ENCODE measurements at places on chromosomes 4 and X.
A peak's percentile ranks its signal among the peaks of the same experiment; 100 is the strongest.

DNA sequence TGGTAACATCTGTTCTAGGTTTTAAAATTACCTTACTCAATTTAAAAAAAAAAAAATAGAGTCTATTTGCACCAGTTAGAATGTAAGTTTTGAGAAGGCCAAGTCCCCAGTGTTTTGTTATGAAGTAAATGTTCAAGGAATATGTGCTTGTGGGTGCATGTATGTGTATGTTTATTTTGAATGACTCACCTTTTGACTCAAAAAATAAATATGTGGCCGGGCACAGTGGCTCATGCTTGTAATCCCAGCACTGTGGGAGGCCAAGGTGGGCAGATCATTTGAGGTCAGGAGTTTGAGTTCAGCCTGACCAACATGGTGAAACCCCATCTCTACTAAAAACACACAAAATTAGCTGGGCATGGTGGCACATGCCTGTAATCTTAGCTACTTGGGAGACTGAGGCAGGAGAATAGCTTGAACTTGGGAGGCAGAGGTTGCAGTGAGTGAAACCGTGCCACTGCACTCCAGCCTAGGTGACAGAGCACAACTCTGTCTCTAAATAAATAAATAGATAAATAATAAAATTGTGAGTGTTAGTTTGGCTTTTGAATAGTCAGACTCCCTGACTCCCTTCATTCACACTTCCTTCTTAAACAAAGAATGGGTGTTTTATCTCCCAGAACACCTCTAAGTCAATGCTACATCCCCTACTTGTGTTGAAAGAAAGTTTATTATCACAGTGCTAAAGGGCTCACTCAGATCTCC lies 511.3 kb upstream of the PCDH7 start:
- DNase-seq: no peak

- DNase-seq: no peak
Measured at GRCh38 chr4:80454040-80454439, 118.5 kb downstream of the CFAP299 start.

DNA sequence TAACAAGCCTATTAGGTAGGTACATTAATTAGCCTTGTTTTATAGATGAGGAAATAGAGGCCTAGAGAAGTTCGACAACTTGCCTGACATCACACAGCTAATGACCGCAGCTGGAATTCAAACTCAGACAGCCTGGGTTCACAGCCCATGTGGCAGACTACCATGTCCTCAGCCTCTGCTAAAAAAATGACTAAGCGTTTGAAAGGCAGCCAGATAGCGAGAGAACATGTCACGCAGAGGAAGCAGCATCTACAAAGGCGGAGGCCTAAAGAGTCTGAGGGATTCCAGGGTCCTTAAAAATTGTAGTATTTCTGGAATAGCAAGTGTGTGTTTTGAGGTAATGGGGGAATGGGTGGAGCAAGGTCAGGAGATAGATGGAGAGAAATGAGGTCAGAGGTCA lies 33.2 kb upstream of the BMP15 start:
- no peak for DNase-seq

GRCh38 chr4:76377911-76378310 lies 43.0 kb downstream of the CCDC158 start:
- DNase-seq: peak; percentile 20

GRCh38 chrX:8657883-8658282 lies 74.1 kb downstream of the ANOS1 start:
- DNase-seq: no peak

DNA sequence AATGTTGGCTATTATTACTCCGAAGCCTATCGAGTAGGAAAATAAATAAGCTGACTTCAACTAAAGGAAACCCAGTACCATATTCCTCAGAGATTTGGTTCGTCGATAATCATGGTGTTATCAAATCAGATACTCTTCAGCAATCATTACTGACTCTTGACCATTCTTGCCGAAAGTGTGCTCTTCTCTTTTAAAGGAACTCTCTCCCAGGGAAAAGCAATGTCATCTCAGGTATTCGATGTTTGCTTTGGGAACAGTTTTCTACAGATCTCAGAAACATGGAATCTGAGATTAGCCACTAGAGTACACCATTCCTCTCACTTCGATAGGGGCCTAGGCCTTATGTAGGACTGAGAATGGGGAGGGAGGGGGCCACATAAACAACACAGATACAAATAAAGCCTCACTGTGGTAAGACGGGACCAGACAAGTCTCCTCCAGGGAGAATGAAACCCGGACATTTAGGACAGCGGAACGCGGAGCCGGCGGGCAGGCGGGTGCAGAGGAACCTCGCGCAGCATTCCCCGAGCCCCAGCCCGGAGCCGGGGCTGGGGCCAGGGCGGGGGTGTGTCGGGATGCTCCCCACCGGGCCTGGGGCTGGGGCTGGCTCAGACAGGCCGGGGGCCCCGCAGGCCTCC lies 581 bp downstream of the DNAJB14 start:
- DNase-seq: no peak

All from stimulated activated CD8-positive, alpha-beta memory T cell treated with anti-CD3 and anti-CD28 coated beads, Interleukin-4, amount 100 ng/mL, for 24 hours (primary cell).